Cardiac septum (tissue), 1 donor: ENCODE measurements at places on chromosomes 2 and 18. TPM values are rescaled to one million over a fixed set of nuclear protein-coding genes. Genes with fewer than 3 reads are reported as not detected.

The KRTCAP3 gene
- not detected for total RNA-seq

The CFC1 gene
- total RNA-seq, result not detected

The IL36RN gene
- not detected for total RNA-seq

The TWIST2 gene
- 0.83 TPM for total RNA-seq

The DQX1 gene
- total RNA-seq, result not detected

The CNGA3 gene
- not detected for total RNA-seq

The SPATA3 gene
- total RNA-seq, result not detected

The TCF4 gene
- total RNA-seq, result 69.9 TPM

The CD28 gene
- total RNA-seq, result 1.3 TPM

The GKN1 gene
- total RNA-seq, result not detected

The RAX gene
- not detected for total RNA-seq

The SNTG2 gene
- total RNA-seq, result 1.0 TPM

The TYMS gene
- total RNA-seq, result 1.9 TPM

The KCNK3 gene
- total RNA-seq, result 0.70 TPM

The SPP2 gene
- total RNA-seq, result not detected

The UGT1A4 gene
- total RNA-seq, result not detected
